CD8-positive, alpha-beta memory T cell (primary cell): ENCODE measurements at places on chromosomes 4 and X.

GRCh38 chr4:146916479-146917076, 29.1 kb downstream of the TTC29 start:
- H3K36me3 ChIP-seq = no peaks in the 10 kb centered on the region
- H3K27me3 ChIP-seq = no peaks in the 10 kb centered on the region
- H3K4me1 ChIP-seq = no peaks in the 10 kb centered on the region

DNA sequence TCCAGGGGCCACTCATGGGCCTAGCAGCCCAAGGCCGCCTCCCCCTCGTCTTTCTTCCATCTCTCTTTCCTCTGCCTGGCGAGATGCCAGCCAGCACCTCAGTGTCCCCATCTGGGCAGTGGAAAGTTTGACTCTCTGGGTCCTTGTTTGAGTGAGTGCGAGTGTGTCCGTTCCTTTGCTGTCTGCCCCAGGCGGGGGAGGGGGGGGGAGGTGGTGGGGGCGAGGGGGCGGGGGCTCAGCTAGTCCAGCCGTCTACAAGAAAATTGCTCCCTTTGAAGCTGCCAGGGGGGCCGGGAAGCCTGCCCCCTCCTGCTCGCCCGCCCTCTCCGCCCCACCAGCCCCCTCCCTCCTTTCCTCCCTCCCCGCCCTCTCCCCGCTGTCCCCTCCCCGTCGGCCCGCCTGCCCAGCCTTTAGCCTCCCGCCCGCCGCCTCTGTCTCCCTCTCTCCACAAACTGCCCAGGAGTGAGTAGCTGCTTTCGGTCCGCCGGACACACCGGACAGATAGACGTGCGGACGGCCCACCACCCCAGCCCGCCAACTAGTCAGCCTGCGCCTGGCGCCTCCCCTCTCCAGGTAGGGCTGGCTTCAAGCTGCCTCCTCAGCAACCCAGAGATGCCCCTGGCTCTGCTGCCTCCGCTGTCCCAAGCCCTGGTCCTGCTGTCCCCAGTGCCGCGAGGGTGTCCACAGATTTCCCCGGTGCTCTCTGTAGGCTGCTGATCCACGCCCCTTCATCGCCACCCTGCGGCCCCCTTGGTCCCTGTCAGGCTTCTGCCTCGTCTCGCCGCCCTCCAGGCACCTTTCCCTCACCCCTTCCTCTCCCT, at the start of gene BGN:
TSS of gene BGN (plus strand) at position 440 of the 821 bp plus-strand sequence. CDS start 9,652 bp downstream, outside the sequence.
- H3K4me3 ChIP-seq = no peak within 1 kb of the TSS
- no peaks in the 10 kb centered on the region for H3K27me3 ChIP-seq
- no peaks in the 10 kb centered on the region for H3K36me3 ChIP-seq
- DNase-seq = no peak

GRCh38 chr4:75916091-75916661, 13.9 kb upstream of the PPEF2 start:
- no peaks in the 10 kb centered on the region for H3K27me3 ChIP-seq
- H3K36me3 ChIP-seq = peaks cover 16% of the 10 kb centered on the region
- H3K27ac ChIP-seq = no peak overlapping the region
- peak; percentile 46 for DNase-seq
- no peaks in the 10 kb centered on the region for H3K4me1 ChIP-seq

GRCh38 chrX:107025545-107025944, 25.5 kb upstream of the MORC4 start:
- no peak overlapping the region for H3K27ac ChIP-seq
- H3K4me3 ChIP-seq = no peak overlapping the region
- no peaks in the 10 kb centered on the region for H3K27me3 ChIP-seq
